Glutamatergic neuron (in vitro differentiated cells): ENCODE measurements at places on chromosomes 1 and 21. TPM values are rescaled to one million over a fixed set of nuclear protein-coding genes. Genes with fewer than 3 reads are reported as not detected.

Gene TRABD2B
- 0.64 TPM for total RNA-seq

Gene TMEM79
- total RNA-seq, result 2.4 TPM

Gene ATP1B1
- 108 TPM for total RNA-seq

Gene ZYG11A
- 0.59 TPM for total RNA-seq

Gene CNKSR1
- 9.9 TPM for total RNA-seq

Gene DCDC2B
- total RNA-seq, result not detected

Gene PRAMEF6
- total RNA-seq, result not detected

Gene OVAAL
- not detected for total RNA-seq

Gene SPRR1A
- total RNA-seq, result not detected

Gene CTH
- 7.3 TPM for total RNA-seq

Gene ST3GAL3
- total RNA-seq, result 16.5 TPM

Gene LAMB3
- 0.54 TPM for total RNA-seq

Gene PRDM16
- 0.07 TPM for total RNA-seq

Gene KPRP
- total RNA-seq, result not detected

Gene KRTAP13-2
- not detected for total RNA-seq

Gene SPRR4
- total RNA-seq, result not detected

Gene FH
- 51.0 TPM for total RNA-seq

Gene BCAN
- 10.3 TPM for total RNA-seq

Gene GGPS1
- total RNA-seq, result 53.0 TPM

Gene CBS
- 232 TPM for total RNA-seq

Gene IQGAP3
- 6.1 TPM for total RNA-seq

Gene LCE1E
- total RNA-seq, result not detected

Gene PBX1
- 98.7 TPM for total RNA-seq

Gene C1orf122
- 57.3 TPM for total RNA-seq

Gene DNM3
- total RNA-seq, result 11.4 TPM

Gene A3GALT2
- total RNA-seq, result 0.71 TPM

Gene C1orf226
- total RNA-seq, result 12.3 TPM

Gene BRINP3
- total RNA-seq, result not detected

Gene S1PR1
- not detected for total RNA-seq

Gene KIF1B
- 261 TPM for total RNA-seq

Gene NEGR1
- 0.51 TPM for total RNA-seq
